Testis (tissue), 5 donors: ENCODE measurements at places on chromosomes 7 and 10.

GRCh38 chr7:155884225-155885166, 72.2 kb upstream of the SHH start:
- no peak for DNase-seq

DNA sequence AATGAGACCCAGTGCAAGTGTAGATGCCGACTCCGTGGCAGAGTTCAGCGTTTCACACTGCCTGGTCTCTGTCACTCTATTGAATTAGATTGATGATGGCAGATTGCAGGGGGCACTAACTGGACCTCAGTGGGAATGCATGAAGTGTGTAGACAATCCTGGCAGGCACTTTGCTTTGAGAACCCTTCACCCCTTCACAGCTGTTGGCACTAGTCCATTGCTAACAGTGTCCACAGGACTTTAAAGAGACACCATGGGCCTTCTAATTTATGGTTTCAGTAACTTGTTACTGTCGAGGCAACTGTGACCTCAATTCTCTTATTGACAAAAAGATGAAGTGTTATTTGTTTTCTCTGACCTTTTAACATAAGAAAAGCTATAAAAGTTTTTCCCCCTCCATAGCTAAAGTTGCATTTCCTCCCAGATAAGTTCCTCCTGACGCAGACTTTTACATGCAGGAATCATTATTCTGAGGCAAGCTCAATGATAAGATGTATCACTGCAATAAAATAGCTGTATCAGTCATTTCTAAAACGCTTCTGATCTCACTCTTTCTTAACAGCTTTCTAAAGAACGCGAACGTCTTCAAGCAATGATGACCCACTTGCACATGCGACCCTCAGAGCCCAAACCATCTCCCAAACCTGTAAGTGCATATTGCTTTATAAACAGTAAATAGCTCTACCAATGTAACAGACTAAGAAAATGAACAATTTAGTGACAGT, 238.9 kb downstream of the FOXP2 start:
- DNase-seq, result no peak

- no peak for DNase-seq
These were observed 721.2 kb downstream of the XPNPEP1 start for GRCh38 chr10:109202111-109202510.

DNA sequence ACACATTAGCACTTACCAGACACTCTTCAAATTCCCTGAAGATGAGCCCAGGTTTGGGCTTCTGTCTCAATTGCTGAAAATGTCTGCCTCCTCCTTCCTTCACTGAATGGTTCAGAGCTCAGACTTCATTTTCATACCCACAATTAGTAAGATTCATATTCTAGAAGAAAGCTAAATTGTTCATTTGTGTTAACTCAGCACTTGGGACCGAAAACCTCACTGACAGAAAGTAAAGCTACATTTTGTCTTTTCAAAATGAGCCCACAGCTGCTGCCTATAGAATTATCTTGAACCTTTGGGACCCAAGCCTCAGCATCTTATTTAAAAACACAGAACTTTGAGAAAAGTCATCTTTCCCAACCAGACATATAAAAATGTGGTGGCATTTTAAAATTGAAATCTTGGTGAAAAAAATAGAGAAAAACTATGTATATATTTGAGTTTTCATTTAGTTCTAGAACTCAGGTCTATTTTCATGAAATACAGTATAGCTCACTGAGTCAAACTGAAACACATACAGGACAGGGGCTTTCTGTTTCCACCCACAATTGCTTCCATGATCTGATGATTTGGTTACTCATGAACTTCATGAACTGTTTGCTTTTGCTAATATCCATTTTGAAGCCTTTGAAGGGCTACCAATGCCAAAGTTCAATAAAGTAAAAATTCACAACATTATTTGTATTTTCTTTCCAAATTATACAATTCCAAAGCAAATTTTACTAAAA, 119.1 kb upstream of the PFKP start:
- DNase-seq, result no peak

GRCh38 chr7:46245586-46246111, 324.6 kb upstream of the IGFBP3 start:
- DNase-seq, result no peak

DNA sequence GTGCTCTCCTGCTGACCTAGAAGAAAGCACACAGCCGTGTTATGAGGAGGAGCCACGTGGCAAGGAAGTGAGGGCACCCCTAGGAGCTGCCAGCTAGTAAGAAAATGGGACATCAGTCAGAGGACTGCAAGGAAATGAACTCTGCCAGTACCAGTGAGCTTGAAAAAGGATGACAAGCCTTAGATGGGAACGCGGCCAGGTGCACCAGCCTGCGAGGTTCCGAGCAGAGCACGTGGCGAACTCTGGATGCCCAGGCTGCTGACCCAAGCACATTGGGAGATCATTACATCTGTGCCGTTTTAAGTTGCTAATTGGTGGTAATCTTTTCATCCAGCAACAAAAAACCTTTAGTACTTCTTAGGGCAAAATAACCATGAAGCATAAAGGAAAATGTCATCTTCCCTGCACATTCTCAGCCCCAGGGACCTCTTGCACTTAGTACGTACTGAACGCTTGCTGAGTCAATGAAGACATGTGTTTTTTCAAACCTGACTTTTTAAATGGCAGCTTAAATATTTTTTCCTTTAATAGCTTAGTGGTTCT, 69.4 kb downstream of the AMZ1 start:
- peak; percentile 62 for DNase-seq

GRCh38 chr10:70982443-70982842, 94.1 kb upstream of the PCBD1 start:
- DNase-seq, result no peak

DNA sequence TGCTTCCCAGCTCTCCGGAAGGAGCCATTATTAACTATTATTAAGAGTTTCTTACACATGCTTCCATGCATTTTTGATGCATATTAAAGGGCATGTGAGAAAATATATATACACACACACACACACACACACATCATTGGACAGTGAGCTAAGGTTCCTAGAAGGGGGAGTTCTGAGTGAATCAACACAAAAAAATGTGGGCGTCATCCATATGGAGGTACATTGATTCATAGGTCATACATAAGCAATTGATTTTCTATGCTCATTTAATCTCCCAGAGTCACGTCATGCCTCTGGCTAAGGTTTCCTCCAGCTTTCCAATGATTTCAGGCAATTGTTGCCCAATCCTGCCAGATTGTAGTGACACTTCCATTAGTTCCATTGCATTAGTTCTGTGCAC, 269.4 kb downstream of the DNAJB9 start:
- DNase-seq, result no peak

- DNase-seq, result no peak
These were observed 69.0 kb downstream of the CREB5 start for GRCh38 chr7:28481091-28481926.

- DNase-seq, result no peak
These were observed 35.0 kb downstream of the ARMH3 start for GRCh38 chr10:102020938-102021337.

- no peak for DNase-seq
These were observed 9.7 kb upstream of the ZNF485 start for GRCh38 chr10:43596546-43596945.

- DNase-seq, result no peak
These were observed 34.7 kb downstream of the PWWP2B start for GRCh38 chr10:132431537-132432175.

- no peak for DNase-seq
These were observed 43.4 kb downstream of the P4HA1 start for GRCh38 chr10:73053275-73053674.

GRCh38 chr7:145151676-145152075, 315.8 kb upstream of the TPK1 start:
- DNase-seq, result no peak

DNA sequence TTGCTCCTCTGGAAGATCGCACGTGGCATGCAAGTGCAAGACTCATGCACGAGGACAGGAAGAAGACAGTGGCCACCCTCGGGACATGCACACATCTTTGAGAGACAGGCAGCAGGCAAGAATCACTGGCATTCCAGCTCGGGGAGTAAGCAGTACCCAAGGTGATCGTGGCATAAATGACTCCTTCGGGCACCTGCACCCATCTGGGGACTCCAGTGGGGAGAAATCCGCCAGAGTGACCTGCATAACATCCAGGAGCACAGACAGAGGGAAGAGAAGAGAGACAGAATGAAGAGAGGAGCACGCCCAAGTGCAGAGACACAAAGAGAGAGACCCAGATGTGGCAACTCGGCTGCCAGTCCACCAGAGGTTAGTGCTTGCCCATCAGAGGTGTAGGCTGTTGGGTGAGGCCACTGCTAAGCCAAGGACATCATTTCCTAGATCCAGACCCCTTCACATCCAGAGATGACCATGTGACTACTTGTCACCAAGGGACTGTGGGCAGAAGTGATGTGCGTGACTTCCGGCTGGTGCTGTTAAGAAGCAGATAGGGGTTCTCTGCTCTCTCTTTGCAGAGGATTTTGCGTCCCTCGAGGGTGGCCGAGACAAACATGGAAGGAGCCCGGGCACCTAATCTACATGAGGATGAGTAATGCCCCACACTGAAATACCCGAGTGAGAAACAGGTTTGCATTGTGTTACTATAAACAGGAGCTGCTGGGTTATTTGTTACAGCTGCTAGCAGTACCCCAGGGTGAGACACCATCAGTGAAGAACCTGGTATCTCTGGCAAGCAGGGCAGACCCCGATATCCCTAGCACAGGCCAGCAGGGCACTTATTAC, 80.6 kb downstream of the VWA2 start:
- no peak for DNase-seq

GRCh38 chr10:71893920-71894319, 42.9 kb upstream of the PSAP start:
- no peak for DNase-seq

GRCh38 chr7:22442187-22442881, 57.7 kb downstream of the STEAP1B start:
- no peak for DNase-seq

DNA sequence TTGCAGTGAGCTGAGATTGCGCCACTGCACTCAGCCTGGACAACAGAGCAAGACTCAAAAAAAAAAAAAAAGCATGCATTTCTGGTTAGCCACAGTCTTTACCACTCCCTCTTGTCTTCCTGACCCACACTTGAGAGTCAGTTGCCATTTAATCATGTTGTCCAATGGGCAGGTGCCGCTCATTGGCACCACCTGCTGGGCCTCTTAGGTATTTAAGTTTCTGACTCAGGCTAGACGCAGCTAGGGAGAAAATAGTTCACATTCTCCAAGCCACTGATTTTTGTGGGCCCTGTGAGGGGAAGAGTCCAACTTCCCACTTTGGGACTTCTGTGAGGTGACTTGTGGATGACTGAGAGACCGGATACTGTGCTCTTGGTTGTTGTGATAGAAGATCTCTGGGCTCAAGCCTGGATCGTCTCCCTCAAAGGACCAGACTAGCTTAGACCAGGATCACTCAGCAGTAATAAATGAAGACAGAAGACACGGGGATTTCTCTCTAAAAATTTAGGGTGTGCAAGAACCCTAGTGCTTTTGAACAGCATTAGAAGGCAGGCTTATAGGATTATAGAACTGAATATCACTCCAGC, 26.8 kb upstream of the SORCS3 start:
- DNase-seq, result peak; percentile 60

GRCh38 chr10:77763453-77764430, 126.1 kb upstream of the KCNMA1 start:
- DNase-seq, result no peak

DNA sequence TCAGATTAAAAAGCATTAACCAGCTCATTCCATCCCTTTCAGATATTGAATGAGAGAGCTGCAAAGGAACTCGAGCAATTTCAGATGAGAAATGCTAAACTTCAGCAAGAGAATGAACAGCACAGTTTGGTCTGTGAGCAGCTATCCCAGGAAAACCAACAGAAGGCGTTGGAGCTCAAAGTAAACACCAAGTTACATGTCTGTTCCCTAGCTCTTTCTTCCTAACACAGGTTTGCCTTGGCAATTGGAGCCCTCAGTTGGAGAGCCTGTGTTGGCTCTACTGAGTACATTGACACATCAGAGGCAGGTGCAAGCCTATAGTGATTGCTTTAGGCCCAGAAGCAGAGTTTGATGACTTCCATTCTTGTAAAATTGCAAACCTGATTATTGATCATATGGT, 14.7 kb downstream of the CFAP58 start:
- DNase-seq, result no peak

DNA sequence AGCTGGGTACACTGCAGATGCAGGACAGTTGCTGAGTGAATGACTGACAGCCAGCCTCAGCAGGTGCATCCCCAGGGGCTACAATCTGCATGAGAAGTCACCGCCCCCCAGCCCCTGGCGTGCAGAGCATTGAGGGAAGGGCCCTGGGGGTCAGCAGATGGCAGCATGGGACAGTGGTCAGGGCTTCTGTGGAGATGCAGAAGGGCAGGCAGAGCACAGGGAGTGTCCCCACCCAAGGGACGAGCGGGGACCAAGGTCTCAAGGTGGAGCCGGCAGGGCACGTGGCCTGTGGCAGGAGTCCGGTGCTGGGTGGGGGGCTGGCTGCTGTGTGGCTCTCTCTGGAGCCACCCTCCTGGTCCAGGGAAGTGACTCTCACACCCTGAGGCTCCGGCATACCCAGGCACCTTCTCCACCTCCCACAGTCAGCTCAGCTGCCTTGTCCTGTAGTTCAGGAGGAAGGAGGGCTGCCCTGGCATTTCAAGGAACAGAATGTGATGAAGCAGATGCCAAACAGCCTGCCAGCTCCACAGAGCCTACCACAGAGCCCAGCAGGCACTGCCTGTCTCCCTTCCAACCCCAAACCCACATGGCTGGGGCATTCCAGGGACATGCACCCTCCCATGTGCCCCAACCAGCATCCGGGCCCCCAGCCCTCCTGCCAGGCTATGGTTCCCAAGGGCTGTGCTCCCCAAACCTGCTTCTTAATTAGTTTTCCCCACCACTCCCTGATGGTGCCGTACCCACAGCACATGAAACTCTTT, 114.5 kb downstream of the TMEM130 start:
- no peak for DNase-seq

DNA sequence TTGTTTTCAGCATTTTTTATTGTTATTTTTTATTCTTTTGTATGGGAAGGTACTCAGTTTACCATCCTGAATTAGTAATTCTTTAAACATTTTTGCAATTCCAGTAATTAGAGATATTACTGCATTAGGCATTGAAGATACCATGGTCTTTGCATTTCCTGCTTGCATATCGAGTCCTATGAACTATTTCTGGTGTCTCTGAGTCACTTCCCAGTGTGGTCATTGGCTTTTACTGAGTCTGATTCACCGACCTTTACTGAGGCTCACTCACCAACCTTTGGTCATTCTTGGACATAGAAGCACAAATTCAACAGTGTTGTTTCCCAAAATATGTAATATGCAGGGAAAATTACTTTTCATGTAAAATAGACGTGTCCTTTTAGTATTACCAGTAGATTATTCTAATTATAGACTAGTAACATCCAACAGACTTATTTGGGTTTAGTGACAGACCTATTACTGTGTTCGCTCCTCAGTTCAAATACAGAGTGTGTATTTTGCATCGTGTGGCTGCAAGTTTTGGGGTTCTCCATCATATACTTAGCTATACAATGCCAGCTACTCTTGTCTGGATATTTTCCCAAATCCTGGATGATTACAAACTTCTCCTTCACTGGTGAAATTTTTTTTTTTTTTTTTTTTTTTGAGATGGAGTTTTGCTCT, 180.7 kb upstream of the PRSS1 start:
- DNase-seq, result no peak

GRCh38 chr7:1298931-1299885, 66.5 kb downstream of the UNCX start:
- no peak for DNase-seq
